ENCODE measurements at places on chromosomes 11 and 22.

- DNase-seq: no peak
Measured at GRCh38 chr11:129788278-129788677, 27.4 kb upstream of the TMEM45B start.

DNA sequence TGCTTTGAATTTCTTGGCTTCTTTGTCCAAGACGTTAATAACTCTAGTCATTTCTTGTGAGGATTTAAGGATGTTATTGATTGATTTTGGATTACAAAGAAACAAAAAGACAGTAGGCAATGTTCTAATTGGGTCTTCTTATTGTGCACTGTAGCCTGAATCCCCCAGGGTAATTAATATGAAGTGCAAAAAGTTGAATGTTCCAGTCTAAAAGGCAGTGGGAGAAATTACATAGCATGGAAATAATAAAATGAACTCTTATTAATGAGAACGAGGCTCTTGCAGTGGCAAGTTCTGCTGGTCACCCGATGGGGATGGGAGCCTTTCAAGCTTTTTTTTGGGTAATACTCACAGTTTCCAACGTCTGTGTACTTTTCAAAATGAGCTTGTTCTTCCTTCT lies 45.6 kb downstream of the UBASH3B start:
- no peak for DNase-seq

DNA sequence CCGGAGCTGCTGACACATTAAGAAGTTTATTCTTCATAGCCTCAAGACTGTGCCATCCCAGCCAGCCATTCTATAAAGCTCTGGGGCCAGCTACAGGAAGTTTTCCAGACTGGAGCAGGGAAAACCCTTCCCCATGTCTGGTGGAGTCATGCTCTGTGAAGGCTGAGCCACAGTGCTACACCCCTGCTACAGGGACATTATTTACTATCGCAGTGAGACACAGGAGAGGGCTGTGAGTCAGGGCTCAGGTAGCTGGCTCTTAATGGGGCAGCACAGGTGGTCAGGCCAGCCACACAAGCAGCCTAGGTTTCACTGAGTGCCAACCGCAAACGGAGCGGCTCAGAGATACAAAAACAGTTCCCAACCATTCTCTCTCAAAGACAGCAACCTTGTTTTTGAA lies 12.1 kb downstream of the HPS4 start:
- no peak for DNase-seq

- no peak for DNase-seq
Measured at GRCh38 chr11:133249530-133249929, 282.8 kb downstream of the OPCML start.

DNA sequence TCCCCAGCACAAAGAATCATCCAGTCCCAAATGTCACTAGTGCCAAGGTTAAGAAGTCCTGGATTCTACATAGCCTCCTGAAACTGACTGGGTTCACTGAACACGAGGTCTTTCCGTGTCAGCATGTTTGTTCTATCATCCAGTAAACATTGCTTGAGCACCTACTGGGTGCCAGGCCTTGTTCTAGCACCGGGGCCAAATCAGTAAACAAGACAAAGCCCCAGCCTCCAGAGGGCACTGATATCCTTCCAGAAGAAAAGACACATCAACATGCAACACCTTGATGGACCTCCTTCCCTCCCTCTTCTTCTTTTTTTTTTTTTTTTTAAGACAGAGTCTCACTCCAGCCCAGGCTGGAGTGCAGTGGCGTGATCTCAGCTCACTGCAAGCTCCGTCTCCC lies 26.9 kb downstream of the TPST2 start:
- DNase-seq: no peak

GRCh38 chr22:17518406-17518805 lies 44.9 kb upstream of the SLC25A18 start:
- no peak for DNase-seq
